Astrocyte of the hippocampus (primary cell): ENCODE measurements at places on chromosomes 4 and X.

DNA sequence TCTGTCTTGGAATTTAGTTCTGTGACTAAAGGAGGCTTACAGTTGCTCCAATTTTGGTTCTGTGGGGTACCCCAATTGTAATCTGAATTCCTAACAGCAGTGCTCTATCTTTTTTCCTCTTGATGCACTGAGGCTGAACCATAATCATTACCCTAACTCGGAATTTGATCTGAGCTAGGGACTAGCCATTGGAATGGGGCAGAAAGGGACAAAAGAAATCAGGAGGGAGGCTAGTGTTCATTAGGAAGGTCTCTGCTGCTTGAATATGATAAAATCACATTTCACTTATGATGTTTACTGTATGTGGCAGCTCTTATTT, 2.7 kb downstream of the KLF3 start:
- no peak for DNase-seq

GRCh38 chr4:32003548-32003947, 1283.4 kb downstream of the PCDH7 start:
- DNase-seq, result no peak

GRCh38 chr4:181078196-181078595, 1165.0 kb upstream of the TENM3 start:
- DNase-seq, result no peak

GRCh38 chr4:128986019-128986418, 107.3 kb downstream of the SCLT1 start:
- DNase-seq, result no peak
